Hepatic stellate cell (primary cell): ENCODE measurements at places on chromosomes 1 and 21.

DNA sequence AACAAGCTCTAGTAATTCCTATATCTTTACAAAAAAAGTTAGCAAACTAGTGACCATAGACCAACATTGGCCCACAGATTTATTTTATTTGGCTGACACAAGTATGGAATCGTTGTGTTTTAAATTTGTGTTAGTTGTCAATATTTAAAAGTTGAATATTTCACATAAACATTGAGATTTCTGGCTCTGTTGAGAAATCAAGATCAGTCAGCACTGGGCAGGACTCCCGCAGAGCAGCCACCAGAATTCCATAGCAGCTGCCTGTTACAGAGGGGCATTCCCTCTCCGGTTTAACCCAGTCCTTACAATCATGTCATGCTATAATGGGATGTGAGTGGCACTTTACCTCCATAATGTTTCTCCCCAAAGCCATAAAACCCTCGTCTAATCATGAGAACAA, 79.2 kb upstream of the NRIP1 start:
- no peak for DNase-seq

GRCh38 chr1:92481599-92481925, 5.2 kb downstream of the GFI1 start:
- DNase-seq: no peak

DNA sequence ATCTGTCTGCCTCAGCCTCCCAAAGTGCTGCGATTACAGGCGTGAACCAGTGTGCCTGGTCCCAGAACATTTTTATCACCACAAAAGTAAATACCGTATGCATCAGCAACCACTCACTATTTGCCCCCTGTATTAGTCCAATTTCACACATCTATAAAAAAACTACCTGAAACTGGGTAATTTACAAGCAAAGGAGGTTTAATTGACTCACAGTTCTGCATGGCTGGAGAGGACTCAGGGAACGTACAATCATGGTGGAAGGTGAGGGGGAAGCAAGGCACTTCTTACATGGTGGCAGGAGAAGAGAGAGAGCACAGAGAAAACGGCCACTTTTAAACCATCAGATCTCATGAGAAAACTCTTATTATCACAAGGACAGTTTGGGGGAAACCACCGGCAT, 25.6 kb upstream of the CTH start:
- DNase-seq: no peak

GRCh38 chr1:1535201-1536018, 5.0 kb downstream of the TMEM240 start:
- no peak for DNase-seq
